ENCODE measurements at places on chromosomes 1 and 21.

DNA sequence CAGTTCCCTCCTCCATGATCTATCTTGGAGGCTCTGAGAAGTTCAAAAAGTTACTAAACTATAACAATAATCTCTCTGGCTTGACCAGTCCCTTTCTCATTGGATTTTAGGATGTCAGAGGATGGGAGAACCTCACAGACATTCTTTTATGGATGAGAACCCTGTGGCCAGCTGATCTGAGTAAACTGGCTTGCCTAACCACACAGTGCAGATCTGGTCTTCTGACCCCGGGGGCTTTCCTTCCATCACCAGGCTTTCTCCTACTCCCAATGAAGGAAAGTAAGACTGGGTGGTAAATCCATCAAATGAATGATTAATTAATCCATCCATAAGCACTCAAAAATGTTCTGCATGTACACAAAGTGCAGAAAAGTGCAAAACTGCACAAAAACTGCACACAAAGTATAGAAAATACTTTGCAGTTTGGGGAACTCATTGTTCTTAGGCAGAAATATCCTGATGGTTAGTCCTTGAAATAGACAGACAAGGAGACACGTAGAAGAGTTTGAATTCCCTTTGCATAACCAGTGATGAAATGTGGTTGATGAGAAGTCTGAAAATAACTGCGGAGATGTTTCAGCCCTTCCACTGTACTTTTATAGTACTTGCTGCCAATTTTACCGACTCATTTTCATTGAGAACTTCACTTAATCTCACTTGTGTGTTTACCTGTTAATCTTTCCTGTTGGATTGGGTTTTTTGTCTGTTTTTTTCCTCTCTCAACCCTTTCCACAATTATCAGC is 2.5 kb upstream of the F3 start:
- DNase-seq: no peak

DNA sequence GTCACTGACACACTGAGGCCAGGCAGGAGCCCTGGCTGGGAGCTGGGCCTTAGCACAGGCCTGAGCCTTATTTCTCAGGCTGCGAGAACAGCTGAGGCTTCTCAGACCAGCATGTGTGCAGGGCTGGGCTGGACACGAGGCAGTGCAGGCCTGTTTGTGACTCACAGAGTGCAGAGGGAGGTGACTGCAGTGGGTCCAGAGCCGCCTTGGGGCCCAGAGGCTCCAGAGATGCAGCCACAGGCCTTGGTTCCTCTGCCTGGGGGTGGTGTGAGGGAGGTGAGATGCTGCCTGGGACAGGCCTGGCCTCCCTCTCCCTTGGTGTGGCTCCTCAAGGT is 61.2 kb upstream of the ETV3 start:
- DNase-seq: no peak

- no peak for DNase-seq
These were observed 57.5 kb downstream of the PCP4 start for GRCh38 chr21:39924577-39925308.

- DNase-seq: peak; percentile 55
These were observed 1.4 kb upstream of the ARHGEF2 start for GRCh38 chr1:155979597-155980343.

DNA sequence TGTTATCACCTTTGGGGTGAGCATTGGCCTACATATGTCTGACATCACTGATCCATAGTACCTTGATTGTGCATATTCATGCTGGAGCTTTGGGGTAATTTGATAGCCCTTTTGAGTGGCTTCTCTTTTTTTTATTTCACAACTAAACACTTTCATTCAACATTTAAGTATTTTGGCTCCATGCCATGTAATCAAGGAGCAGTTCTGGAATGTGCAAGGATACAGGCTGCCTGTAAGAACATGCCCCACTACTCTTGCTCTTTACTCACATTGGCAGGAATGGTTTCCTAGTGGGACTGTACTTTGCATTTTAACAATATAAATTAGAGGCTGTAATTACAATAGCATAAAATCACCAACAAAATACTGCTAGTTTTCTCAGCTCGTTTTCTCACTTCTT is 300.7 kb upstream of the SPAG17 start:
- DNase-seq: no peak

DNA sequence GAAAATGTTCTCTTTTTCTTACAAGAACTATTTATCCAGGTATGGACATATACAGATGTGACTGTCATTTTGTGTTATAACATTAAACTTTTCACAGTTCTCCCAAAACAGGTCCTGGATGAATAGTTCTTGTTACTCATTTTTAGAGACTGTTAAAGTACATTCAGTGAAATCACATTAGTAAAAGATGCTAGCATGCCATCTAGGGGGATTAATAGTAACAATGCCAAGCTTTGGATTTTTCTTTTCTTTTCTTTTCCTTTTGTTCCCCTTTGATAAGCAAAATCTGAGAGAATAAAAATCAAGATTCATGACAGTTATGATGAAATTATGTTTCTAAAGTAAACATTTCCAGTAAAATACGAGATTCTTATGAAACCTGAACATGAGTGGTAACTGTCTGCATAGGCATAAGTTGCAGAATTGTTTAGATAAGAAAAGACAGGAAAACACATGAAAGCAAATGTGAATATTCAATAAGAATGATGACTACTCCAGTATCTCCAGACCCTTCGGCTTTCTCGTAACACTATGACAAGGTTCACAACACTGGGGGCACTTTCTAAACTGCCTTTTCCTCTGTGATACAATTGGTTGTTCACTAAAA is 77.5 kb downstream of the TPR start:
- DNase-seq: no peak

GRCh38 chr1:184150776-184151531 is 99.4 kb downstream of the TSEN15 start:
- DNase-seq: no peak

DNA sequence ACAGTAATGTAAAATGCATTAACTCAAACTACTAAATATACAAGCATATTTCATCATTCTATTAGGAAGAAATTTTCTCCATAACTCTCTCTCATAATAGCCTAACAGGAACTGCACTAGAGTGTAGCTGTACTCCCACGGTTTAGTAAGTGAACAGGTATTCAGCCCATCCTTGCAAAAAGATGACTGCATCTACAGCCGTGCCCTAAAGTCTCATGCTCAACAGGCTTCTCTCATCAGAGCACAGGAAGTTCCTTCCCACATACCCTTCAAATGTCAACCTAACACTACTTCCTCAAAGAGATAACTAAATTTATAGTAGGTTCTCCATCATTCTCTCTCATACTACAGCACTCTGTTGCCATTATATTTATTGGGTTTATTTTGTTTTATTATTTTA is 251.6 kb downstream of the AKT3 start:
- DNase-seq: no peak

DNA sequence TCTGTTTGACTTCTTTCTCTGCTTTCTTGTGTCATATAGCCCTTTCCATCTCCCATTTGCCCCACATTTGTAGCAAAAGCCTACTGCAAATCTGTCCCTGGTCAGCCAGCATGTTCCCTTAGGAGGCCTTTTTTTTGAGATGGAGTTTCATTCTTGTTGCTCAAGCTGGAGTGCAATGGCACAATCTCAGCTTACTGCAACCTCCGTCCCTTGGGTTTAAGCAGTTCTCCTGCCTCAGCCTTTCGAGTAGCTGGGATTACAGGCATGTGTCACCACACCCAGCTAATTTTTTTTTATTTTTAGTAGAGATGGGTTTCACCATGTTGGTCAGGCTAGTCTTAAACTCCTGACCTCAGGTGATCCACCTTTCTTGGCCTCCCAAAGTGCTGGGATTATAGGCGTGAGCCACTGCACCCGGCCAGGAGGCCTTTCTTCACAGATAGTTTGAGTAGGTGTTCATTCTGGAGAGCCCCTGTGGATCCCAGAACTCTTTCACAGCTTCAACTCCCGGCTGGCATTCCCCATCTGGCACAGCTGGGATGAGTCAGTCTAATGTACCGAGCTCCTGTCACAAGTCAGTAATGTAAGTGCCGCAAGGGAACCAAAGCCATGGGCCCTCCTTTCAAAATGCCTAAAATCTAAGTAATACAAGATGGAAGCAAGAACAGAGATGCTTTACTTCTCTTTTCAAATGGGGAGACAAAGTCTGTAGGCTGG is 9.4 kb upstream of the NHLH1 start:
- DNase-seq: no peak

GRCh38 chr1:85274969-85275453 is 1.4 kb downstream of the BCL10 start:
- DNase-seq: no peak

DNA sequence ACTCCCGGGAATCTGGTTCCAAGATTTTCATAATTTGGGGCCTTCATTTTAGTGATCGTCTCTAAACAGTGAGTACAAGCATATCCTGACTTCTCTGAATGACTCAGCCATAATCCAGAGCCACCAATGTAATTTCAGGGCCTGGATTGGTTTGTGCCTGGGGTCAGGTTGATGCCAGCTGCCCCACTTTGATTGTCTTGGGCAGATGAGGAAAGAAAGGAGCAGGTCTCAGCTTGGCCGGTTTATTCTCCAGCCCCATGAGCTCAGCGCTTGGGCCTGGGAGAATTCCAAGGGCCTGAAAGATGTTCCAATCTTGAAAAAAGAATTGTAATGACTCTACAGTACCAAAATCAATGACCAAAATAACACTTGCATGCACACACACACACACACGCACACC is 71.2 kb upstream of the ECE1 start:
- DNase-seq: no peak
